ENCODE measurements at places on chromosomes 2 and 18.

GRCh38 chr2:10300997-10301940 is 1.4 kb upstream of the HPCAL1 start:
- no peak for DNase-seq

DNA sequence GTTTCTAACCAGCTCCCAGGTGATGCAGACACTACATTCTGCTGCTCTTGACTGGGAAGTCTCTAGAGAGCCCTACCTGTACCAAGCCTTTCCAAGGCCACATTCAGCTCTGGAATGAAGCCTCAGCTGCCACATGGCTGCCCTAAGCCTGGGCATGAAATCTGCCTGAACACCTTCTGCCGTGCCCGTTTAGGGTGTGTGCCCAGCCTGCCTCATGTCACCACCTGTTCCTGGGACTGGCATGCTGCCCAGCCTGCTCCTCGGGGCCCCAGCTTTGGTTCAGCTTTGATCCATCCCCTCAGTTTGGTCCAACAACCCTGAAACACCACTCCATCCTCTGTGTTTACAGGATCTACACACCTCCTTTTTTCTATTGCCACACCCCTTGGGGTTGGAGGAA is 210.9 kb downstream of the L3MBTL4 start:
- no peak for DNase-seq

- no peak for DNase-seq
Observed at GRCh38 chr2:5394223-5394622, 298.0 kb upstream of the SOX11 start.

- DNase-seq: no peak
Observed at GRCh38 chr2:21633911-21634310, 510.1 kb downstream of the TDRD15 start.

- no peak for DNase-seq
Observed at GRCh38 chr2:95075440-95076132, 46.0 kb downstream of the MRPS5 start.

DNA sequence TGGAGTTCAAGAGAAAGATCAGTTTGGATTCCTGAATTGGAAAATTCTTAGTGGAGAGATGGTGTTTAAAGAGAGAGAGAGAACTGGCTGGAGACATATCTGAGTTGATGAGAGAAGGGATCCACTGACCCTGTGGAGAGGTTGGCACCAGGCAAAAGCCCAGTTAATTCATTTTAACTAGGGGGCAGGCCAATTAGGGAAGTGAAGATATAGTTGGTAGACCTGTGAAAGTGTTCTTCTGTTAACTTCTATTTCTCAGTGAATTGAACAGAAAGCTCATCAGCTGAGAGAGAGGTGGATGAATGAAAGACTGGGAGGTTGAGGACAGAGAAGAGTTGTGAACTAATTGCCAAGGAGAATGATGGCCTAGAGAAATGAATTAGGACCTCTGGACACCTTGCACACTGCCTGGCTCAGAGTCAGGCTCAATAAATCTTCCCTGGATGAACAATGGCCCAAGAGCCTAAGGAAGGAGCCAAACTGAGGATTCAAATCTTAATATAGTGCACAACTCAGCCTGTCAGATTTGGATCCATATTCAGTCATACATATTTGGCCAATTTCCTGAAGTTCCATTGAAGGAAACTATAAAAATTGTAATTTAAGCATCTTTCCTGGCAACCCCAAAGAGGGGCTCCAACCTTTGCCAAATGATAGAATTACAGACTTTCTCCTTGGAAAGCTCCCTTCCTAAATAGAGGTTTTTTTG is 82.2 kb upstream of the RMDN2 start:
- no peak for DNase-seq

GRCh38 chr2:226829721-226830631 is 5.9 kb upstream of the RHBDD1 start:
- no peak for DNase-seq

DNA sequence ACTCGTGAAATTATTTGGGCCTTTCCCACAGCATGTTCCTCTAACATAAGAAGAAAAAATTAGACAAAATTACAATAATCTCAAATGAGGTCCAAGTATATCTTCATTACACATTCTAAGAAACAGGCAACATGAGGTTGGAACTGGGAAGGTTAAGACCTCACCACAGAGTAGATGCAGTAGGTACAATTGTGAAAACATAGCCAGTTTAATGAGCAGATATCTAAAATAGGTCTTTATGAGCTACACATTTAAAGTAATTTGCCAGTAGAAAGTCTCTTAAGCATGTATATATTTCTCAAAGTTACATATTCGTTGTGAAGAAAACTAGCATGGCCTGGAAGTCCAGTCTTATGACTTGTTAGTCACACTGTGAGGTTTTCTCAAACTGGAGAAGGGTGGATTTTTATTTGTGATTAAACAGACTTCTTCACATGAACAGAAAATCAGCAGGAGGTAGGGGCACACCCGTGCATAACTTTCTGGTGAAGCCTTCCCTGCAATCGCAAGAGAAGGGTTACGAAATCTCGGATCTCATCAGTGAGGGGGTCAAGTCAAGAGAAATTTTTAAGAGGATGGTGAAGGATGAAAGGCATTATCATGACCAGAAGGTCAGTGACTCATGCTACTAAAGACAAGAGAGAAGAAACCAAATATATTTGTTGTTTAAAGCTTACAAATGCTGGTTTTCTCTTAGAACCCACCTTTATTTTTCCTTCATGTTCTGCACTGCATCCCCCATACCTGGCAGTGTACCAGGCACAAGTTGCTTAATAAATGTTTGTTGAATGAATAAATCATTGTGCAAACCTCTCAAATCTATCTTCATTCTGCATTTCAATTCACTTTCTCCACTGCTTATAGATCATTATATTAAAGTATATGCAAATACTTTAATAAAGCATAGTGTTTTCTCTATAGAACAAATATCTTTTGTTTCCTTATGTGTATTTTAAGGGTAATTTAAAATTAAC is 5.1 kb upstream of the RAB27B start:
- no peak for DNase-seq

DNA sequence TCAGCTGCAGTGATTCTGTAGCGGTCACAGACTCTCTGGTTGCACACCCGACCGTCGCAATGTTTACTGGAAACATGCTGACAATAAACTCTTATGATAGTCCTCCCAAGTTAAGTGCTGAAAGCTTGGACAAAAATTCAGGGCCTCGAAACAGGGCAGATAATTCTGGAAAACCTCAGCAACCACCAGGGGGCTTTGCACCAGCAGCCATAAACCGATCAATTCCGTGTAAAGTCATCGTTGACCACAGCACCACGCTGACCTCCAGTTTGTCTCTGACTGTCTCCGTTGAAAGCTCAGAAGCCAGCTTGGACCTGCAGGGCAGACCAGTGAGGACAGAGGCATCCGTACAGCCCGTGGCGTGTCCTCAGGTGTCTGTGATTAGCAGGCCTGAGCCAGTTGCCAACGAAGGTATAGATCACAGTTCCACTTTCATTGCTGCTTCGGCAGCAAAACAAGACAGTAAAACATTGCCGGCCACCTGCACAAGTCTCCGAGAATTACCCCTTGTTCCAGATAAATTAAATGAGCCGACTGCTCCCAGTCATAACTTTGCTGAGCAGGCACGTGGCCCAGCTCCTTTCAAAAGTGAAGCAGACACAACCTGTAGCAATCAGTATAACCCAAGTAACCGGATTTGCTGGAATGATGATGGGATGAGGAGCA is 166.1 kb downstream of the ASXL3 start:
- DNase-seq: no peak

DNA sequence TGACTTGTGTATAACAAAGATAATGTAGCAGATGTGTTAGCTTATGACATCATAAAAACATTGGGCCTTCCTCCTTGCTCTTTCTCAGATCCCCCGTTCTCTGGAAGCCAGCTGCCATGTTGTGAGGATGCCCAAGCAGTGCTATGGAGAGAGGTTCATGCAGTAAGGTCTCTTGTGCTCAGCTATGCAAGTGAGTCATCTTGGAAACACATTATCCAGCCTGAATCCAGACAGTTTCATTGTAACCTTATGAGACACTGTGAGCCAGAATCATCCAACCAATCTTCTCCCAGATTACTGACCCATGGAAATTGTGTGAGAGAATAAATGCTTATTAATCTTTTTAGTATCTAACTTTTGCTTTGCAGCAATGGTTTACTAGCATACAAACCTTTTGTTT is 60.8 kb downstream of the ST6GAL2 start:
- DNase-seq: no peak

- no peak for DNase-seq
Observed at GRCh38 chr2:227464851-227465250, 7.1 kb upstream of the AGFG1 start.

DNA sequence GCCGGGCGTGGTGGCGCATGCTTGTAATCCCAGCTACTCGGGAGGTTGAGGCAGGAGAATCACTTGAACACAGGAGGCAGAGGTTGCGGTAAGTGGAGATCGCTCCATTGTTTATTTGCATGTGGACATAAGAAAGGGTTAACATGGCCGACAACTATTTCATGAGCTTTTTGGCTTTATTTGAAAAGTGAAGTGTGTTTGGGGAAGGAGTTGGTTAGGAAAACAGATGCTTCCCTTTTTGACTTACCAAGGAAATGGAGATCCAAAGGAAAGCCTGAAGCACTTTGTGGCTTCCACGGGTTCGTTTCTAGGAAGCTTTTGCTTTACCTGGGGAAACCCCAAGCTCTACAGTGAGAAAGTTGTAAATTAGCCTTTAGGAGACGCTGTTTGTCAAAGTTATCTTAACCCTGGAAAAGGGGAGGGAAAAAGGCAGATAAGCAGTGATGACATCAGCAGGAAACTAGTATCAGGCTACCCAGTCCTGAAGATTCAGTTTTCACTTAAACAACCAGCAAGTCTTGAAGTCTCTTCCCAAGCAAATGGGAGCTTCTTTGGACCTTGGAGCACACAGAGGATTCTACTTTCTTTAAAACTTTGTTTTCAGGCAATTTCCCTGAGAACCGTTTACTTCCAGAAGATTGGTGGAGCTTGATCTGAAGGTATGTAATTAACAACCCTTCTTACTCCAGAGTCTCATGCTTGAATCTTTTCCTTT is at the start of gene CASP10:
Gene CASP10, plus strand, starts transcription at position 492 of the 715 bp plus-strand sequence. CDS start 2,637 bp downstream, outside the sequence.
- peak; percentile 49 for DNase-seq

DNA sequence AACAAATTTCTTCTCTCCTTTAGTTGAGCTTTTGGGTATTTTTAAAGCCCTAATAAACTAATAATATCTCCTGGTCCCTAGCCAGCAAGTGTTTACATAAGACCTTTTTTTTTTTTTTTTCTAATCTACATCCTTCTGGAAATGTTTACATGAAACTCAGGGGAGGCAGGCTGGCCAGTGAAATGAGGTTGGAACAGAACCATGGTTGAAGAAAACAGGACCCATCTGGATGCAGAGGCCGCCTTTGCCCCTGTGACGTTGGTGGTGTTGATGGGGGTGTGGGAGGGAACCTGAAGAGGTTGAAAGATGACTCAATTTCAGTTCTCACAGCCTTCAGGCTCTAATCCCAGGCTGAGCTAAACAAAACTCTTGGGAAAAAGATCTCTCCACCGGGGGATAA is 118.5 kb downstream of the NRP2 start:
- no peak for DNase-seq

- DNase-seq: no peak
Observed at GRCh38 chr2:40394597-40394996, 57.3 kb downstream of the SLC8A1 start.

DNA sequence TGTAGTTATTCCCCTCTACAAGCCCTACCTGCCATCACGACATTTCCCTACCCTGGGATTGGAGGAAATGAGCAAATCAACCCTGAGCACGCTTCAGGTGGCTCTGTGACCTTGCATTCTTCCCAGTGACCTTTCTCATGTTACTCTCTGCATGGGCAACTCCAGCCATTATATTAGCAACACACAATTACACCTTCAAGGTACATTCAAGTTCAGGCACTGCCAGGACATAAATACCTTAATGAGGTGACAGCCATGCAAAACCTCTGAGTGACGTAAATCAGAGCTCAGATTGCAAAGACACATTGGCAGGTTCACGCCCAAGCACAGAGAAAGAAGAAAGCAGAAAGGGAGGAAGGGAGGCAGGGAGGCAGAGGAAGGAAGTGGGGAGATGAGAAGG is 68.7 kb upstream of the ALK start:
- DNase-seq: no peak

DNA sequence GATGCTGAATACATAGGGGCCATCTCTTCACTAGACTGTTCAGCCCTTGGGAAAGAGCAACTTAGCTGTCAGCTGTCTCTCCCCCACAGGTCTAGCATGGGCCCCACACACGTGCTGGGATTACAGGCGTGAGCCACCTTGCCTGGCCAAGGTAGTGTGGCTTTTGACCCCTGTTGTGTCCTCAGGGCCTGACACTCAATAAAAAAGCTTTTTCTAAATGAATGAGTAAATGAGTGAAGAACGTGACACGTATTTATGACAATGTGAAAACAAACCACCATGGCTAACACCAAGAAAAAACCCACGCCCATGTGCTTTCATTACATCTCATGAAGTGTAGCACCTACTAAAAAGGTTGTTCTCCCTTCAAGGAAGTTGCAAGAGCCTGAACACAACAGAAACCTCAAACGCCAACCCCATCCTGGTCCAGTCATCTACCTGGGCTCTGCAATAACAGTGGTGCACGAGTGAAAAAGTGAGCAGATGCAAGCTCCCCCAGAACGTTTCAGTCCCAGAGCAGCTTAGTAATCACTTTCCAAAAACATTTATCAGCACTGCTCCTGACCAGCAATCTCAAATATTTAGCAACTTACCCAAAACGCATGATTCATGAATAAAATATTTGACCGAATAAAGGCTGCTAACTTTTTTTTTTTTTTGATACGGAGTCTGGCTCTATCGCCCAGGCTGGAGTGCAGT is 3.4 kb downstream of the WDFY1 start:
- peak; percentile 66 for DNase-seq

- no peak for DNase-seq
Observed at GRCh38 chr2:196177124-196177523, 5.7 kb upstream of the STK17B start.

- DNase-seq: no peak
Observed at GRCh38 chr2:219199470-219200211, 6.9 kb upstream of the ZFAND2B start.

DNA sequence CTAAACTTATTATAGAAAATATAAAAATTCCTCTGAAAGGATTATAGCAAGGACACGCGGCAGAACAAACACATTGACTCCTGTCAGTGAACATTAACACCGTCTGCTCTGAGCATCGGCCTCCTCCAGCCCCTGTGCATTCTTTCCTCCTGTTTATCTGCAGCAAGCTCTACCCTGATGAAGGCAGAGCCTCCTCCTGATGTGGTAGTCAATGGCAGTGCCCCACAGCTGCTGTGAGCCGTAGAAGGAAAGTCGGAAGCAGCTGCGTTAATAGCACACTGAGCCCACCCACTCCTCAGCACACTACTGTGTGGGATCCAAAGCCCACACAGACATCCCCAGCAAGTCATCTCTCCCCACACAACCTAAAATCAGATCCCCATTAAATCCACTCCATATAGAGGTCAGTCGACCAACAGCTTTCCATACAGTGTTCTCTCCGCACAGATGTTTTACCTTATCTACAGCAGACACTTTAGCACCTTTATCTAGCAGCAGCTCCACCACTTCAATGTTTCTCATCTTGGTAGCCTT is 41.0 kb downstream of the KIDINS220 start:
- no peak for DNase-seq
